Kidney epithelial cell (primary cell): ENCODE measurements at places on chromosomes 4 and X. TPM values are rescaled to one million over a fixed set of nuclear protein-coding genes. Genes with fewer than 3 reads are reported as not detected.

GRCh38 chr4:17033768-17034181 lies 135.3 kb upstream of the LDB2 start:
- no peak for DNase-seq

DNA sequence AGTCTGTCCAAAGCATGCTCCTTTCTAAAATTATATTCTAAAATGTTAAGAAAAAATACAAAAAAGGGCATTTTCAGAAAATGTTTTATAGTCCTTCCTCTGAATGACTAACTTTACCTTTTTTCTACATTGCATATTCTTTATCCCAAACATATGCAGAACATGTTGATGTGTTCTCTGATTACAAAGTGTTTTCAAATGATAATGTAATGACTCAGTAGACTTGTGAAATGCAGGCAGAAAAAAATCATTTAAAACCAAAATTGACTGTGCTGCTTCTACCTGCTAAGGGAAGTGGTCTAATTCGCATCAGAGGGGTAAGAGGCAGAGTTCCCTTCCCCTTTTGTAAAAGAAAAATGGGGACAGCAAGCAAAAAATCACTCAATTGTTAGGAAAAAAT lies 22.7 kb upstream of the YTHDC1 start:
- no peak for DNase-seq

The SPOCK3 gene
- total RNA-seq, result 0.62 and 1.4 TPM in 2 replicates

- no peak for DNase-seq
These were observed 53.4 kb downstream of the ZNF518B start for GRCh38 chr4:10403633-10404445.

The VCX2 gene
- not detected in 2 replicates for total RNA-seq

The F8A1 gene
- 14.9 and 19.0 TPM in 2 replicates for total RNA-seq

The GPR119 gene
- not detected in 2 replicates for total RNA-seq

DNA sequence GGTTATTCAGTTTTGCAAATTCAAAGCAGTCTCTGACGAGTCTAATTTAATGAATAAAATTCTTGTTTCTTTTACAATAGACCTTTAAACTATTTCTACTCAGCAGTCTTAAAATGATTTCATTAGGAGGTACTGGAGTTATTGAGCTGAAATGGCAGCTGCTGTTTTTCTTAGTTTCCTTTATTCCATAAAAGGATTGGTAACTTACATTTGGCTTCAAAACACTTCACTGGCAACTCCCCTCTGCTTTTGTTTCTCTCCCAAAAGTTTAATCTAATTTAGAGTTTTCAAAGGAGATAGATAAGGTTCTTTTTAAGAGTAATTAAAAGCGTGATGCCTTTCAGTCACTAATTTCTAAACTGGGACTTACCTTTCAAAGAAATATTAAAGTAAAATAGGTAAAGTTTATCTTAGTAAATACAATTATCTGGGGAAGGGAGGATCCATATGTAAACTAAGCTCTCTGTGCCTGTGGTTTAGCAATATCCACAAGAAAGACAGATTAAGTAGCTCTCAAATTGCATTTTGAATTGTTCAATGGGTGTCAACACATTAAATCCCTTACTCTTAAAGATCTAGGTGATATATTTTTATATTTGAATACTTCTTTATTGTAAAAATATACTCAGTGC lies 17.1 kb upstream of the PCDH10 start:
- no peak for DNase-seq

The C4orf54 gene
- total RNA-seq, result not detected in 2 replicates

The LIN54 gene
- 5.0 and 9.2 TPM in 2 replicates for total RNA-seq

- peak; percentile 61 for DNase-seq
These were observed 61.9 kb upstream of the NFKB1 start for GRCh38 chr4:102439236-102439614.

DNA sequence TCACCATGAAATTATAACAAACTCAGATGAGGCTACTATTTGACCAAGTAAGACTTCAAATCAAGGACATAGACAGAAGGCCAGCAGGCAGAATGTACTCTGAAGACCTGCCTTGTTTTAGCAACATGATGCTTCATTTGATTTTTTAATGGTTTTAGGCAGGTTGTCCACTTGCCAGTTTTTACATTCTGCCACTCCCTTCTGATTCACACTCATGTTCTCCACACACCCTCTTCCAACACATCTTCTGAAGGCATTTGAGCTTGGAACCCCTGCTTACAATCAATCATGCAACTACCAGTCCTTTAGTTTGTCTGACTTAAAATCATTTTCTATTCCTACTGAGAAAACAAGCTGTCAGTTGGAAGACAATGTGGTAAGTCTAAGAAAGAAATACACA lies 114.9 kb upstream of the SMIM31 start:
- no peak for DNase-seq

- no peak for DNase-seq
These were observed 58.3 kb downstream of the INTS12 start for GRCh38 chr4:105650190-105650589.
